ENCODE measurements at places on chromosomes 4 and X.

GRCh38 chr4:120730777-120731320 lies 191.7 kb downstream of the PRDM5 start:
- no peak for DNase-seq

GRCh38 chrX:87067795-87068369 lies 449.7 kb upstream of the KLHL4 start:
- no peak for DNase-seq

GRCh38 chrX:38941675-38942074 lies 140.4 kb downstream of the MID1IP1 start:
- DNase-seq, result no peak

DNA sequence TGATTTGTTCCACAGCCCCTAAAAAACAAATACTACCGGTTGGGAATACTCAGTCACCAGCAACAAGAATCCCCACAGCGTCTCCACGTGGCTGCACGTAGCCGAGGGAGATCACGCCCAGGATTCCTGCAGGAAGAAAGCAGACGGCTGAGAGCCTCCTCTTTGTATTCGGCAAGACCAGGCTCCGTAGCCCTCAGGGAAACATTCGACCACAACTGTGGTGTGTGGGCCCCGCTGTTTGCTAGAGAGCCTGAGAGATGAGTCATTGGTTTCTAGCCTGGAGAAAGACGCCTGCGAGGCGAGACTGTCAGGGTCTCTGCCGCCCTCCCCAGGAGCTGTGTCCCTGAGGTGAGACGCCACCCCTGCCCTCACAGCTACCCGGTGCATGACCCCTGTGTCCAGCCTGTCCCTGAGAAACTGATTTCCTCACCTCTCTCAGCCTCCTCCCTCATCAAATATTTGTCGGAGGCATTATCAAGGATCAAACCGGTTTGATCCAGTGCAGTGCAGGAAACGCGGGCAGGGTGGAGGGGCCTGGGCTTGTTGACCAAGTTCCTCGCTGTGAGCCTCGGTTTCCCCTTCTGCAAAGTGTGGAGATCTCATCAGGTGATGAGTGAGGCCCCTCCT lies 4.7 kb upstream of the S100P start:
- DNase-seq, result no peak

GRCh38 chrX:85024044-85024443 lies 20.4 kb downstream of the APOOL start:
- DNase-seq, result no peak

GRCh38 chr4:162502109-162502508 lies 338.3 kb upstream of the FSTL5 start:
- no peak for DNase-seq

DNA sequence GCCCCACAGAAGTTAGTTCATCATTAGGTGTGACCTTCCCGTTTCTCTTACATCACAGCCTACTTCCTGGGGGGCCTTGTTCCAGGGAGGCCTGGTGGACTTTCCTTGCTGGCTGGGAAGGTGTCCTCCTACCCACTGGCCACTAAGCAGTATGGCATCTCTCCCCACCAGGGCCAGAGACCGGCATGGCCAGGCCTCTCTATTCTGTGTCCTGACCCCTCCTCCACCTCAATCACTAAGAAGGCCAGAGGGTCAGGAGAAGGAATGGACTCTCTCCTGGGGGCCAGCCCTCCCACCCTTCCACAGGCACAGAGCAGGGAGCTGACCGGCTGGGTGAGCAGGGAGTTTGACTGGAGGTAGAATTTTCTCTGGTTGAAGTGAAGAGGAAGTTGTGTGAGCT lies 81.9 kb downstream of the PJA1 start:
- no peak for DNase-seq

GRCh38 chr4:47913861-47914219 lies 543 bp downstream of the NFXL1 start:
- DNase-seq, result peak; percentile 29

- DNase-seq, result no peak
Observed at GRCh38 chr4:128663325-128663724, 146.2 kb upstream of the JADE1 start.

DNA sequence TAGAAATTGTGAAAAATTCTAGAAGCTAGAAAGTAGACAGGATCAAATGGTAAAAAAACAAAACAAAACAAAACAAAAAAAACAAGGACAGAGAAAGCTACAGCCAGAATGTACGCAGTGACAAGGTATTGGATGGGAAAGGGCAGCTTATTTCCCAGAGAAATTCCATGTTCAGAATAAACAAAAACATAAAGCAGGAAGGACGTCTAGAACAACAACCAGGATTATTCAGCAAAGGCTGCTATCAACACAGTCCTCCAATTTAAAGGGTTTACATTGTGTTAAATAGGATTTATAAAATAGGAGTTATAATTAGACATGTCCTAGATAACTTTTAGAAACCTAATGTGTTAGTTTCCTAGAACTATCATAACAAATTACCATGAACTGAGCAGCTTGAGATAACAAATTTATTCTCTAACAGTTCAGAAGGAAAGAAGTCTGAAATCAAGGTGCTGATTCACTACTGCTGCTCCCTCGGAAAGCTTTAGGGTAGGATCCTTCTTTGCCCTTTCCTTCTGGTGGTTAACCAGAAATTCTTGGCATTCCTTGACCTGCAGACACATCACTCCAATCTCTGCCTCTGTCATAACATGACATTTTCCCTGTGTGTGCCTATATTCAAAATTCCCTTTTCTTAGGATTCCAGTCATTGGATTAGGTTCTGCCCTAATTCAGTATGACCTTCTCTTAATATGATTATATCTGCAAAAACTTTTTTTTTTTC lies 175.6 kb downstream of the SNCA start:
- DNase-seq, result no peak

- DNase-seq, result no peak
Observed at GRCh38 chr4:116590648-116591047, 494.7 kb downstream of the TRAM1L1 start.

DNA sequence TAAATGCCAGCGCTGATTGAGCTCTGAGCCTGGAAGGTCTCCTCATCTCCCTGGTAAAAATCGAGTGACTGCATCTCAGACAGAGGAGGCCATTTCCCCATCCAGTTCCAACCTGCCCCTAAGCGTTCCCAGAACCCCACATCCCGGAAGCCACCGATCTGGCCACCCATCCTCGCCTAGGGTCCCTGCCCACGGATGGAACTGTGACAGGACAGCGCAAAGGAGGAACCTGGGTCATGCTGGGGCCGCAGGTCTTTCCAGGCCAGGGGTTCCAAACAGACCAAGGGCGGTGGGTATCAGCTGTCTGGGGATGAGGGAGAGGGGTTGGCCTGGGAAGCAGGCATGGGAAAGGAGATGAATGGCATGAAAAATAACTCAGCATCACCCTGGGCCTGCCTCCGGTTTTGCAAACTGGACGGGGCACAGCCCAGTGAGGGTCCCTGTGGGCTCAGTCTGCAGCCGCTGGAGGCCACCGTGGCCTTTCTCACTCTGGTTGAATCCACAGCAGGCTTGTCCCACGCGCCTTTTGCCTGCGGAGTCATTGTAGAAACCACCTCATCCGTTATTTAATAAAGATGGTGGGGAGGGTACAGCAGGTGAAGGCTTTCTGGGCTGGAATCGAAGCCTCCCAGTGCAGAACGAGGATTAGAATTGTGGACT lies 49.1 kb downstream of the ABLIM2 start:
- no peak for DNase-seq

DNA sequence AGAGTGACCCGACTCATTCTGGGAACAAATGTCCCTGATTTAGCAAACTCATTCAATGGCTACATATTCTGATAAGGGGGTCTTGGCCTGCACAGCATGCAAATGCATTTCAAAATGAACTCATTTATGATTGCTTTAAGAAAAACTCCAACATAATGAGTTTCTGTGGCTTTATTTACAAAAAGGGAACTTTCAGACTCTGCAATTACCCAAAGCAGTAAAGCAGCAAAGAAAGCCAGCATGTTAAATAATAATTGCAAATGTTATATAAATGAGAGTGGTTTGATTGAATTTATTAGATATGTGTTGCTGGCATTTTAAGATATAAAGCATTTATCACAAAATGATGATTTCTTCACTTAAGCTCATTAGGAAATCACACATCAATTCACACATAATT lies 295.7 kb downstream of the FBXW7 start:
- DNase-seq, result no peak

- DNase-seq, result peak; percentile 99
Observed at GRCh38 chr4:51842554-51843308, at the start of gene DCUN1D4. Gene DCUN1D4 (plus strand): TSS chr4:51843153. CDS start chr4:51843243, 90 bp downstream.

GRCh38 chr4:2489081-2489805 lies 20.3 kb downstream of the RNF4 start:
- no peak for DNase-seq

DNA sequence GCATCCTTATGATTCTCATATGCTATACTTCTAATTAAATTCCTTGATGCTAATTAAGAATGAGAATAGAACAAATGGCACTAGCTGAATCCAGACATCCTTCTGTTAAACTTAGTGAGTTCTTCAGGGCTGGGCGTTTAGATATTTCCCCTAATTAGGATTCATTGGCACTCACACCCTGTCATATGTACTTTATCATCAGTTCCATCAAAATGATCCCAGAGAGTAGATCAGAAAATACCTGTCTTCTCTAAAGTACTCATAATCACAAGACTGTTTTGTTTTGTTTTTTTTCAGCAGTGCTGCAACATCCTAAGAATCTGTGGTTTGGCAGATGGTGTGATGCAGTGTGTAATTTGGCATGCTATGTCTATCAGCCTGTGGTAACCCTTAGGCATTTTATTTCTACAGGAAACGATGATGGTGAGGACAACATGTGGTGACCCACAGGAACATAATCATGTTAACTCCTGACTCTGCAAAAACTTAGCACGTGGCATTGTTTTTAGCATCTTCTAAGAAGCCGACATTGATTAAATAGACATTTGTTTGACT lies 2528.4 kb downstream of the ARAP2 start:
- DNase-seq, result peak; percentile 71

GRCh38 chrX:129641469-129641868 lies 13.3 kb downstream of the APLN start:
- no peak for DNase-seq

- no peak for DNase-seq
Observed at GRCh38 chr4:70533211-70533610, 14.8 kb downstream of the AMTN start.

DNA sequence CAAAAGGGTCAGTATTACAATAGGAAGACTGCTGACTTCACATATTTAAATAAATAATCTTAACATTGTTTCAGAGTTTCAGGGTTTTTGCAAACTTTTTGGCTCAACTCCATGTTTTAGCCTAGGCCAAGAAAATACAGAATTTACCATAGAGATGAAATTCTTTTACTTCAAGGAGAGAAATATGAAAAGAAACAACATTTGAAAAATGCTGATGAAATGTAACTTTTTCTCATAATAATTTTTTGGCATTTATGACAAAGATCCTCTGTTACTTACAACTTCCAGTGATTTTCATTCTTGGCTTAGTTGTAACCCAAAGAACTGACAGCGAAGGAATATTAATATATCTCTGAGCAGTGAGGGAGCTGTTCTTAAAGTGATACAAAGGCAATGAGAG lies 316.1 kb upstream of the EMCN start:
- no peak for DNase-seq
